ENCODE measurements at places on chromosomes 3 and 15.
A peak's percentile ranks its signal among the peaks of the same experiment; 100 is the strongest.

DNA sequence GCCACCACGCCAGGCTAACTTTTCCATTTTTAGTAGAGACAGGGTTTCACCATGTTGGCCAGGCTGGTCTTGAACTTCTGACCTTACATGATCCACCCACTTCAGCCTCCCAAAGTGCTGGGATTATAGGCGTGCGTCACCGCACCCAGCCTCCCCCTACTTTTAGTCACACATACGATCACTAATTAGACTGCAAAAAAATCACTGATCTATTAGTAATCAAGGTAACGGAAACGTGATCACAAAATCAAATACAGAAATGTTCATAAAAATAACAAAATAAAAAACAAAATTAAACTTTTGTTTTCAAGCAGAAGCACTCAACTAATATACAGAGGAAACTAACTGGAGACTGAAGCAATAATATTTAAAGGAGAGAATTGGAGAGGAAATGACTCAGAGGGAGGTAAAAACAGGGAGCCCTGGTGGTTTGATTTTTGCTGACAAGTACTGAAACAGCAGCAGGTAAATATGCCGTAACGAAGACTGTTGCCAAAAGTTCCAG, 4.6 kb downstream of the WDR53 start:
- DNase-seq: peak; percentile 29

DNA sequence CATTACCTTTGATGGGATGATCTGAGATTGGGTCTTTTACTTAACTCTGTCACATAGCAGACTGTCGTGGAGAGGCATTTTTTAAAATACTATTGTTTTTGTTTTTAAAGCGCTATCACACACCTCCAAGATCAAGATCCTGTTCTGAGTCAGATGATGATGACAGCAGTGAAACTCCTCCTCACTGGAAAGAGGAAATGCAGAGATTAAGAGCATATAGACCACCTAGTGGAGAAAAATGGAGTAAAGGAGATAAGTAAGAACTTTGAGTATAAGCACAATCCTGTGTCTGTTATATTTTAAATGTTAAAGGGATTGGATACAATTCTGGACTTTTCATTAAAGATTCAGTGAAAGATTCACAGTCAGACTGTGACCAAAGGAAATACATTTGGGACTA, 18.4 kb upstream of the ZBTB47 start:
- peak; percentile 46 for DNase-seq

- peak; percentile 37 for DNase-seq
Measured at GRCh38 chr15:44081026-44082013, 113.8 kb downstream of the FRMD5 start.

GRCh38 chr3:53193466-53194209, 32.6 kb downstream of the PRKCD start:
- DNase-seq: no peak

- DNase-seq: no peak
Measured at GRCh38 chr15:83565138-83565537, 88.8 kb upstream of the ADAMTSL3 start.

DNA sequence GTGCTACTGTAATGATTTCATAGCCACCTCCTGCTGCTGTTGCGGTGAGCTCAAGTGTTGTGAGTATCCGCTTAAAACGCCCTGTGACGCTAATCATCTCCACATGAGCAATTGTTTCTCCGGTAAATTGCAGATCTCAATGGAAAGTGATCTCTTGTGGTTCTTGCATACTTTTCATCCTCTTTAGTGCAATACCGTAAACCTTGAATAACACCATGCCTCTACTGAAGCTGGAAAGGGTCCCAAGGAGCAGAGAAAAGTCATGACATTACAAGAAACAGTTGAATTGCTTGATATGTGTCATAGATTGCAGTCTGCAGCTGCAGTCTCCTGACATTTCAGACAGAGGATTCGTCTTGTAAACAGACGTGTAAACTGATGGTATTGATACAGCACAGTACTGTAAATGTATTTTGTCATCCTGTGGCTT, 6.0 kb upstream of the CEMIP start:
- no peak for DNase-seq

GRCh38 chr3:158846803-158847451, 45.1 kb downstream of the MFSD1 start:
- no peak for DNase-seq

DNA sequence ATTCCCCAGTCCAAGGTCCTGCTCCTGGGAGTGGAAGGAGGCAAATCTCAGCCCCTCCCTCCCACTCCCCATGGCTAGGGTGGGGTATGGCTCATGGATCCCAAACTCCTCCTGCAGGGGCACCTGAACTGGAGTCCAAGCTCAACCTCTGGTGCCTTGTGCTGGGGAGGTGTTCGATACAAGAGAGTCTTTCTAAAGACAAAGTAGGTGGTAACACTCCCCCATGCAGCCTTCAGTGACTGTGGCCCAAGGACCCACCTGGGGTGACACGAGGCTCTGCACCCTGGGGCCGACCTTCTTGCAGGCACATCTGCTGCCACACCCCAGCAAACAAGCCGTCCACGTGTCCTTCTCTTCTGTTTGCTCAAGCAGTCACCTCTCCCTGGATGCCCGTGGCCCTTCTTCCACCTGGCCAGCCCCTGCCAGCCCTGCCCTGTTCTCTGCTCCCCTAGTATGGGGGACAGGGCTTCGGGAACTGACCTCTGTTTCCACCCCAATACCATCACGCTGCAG, 36.7 kb upstream of the SLC6A11 start:
- no peak for DNase-seq

Data from EL (cell line).